ENCODE measurements at places on chromosomes 1 and 21.

GRCh38 chr1:51636191-51636590 is 19.3 kb downstream of the OSBPL9 start:
- DNase-seq, result no peak

DNA sequence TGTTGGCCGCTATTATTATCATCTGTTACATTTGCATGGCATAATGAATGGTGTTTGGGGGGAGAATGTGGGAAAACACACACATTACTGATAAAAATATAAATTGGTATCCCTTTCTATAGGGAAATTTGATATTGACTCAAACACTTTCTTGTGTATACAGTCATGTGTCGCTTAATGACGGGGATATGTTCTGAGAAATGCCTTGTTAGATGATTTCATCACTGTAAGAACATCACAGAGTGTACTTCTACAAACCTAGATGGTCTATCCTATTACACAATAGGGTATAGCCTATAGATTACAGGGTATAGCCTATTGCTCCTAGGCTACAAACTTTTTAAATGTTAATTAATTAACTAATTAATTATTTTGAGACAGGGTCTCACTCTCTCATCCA is 67.2 kb upstream of the B3GALNT2 start:
- DNase-seq, result no peak

DNA sequence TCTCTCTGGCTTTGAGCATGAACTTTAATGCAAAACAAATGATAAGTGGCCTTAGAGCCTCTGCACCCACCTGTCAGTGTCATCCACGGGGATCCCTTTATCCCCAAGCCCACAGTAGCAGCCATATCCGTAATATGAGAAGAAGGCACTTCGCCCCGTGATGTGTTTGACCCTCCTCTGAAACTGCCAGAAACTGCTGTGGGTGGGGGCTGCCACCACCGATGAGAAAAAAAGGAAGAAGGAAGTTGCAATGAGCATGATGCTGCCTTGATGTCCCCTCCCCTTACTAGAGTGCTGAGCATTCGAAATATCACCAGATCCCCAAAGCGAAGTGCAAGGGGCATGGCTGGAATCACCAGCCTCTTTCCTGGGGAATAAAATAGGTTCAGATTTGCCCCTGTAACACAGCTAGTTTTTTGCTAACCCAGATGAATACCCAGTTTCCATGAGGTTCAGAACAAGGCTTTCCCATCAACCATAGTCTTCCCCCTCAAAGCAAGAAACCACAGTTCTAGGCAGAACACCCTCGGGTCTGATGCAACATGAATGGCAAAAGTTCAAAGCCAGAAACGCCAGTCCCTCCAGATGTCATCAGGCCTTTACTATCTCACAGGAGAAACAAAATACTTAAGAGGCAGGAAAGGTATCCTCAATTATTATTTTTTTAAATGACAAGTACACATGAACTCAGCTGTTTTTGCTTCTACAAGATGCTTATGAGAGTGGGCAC is 10.8 kb upstream of the UBXN10 start:
- no peak for DNase-seq

- no peak for DNase-seq
Observed at GRCh38 chr1:228542981-228543380, 55.8 kb downstream of the RNF187 start.

DNA sequence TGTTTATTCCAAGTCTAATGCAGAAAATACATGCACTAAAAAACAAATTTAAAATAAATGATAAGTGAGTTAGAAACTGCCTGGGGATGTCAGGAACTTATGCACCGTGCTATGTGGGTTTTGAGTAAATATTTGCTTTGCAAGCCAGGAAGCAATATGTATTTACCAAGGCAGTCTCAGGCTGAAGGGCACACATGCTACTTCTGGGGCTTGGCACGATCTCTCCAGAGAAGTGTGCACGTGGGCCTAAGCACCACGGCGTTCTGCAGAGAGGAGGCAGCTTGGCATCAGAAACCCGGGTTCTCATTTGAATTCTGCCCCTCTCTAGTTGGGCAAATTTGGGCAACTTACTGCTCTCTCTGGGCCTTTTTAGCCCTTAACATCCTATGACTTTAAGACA is 72.6 kb upstream of the ROR1 start:
- no peak for DNase-seq

GRCh38 chr1:51518033-51518585 is 957 bp downstream of the EPS15 start:
- no peak for DNase-seq

DNA sequence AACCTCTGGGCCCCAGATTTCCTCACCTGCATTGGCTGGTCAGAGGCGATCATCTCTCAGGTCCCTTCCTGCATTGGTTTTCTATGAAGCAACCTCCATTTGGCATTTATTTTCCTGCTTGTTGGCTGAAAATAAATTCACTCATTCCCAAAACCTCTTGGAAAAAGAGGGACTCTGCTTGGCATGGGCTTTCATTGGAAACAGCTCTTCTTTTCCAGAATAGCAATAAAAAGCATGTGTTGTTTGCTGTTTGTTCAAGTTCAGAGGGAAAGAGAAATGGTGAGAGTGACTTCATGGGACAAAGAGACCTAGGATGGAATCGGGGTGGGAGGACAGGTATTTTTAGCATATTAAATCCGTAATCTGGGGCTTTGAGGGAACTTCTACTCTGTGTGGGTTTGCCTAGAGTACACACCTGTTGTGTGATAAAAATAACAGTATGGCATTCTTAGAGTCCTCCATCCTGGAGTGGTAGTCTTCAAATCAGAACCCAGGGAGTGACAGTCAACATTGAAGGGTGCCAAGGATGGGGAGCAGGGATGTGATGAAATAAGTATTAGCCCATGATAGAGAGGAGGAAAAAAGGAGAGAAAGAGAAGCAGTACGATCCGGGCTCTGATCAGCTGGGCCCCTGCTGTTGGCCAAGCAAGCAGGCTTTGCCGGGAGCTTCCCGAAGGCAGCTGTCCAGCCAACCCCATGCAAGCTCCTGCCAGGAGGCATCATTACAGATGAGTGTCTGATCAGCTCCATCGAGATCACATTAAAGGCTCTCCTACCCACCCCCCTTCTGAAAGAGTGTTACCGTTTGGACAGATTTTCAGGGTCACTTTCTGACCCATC is 131.9 kb upstream of the NFIA start:
- DNase-seq, result no peak

GRCh38 chr1:71809085-71809484 is 473.3 kb downstream of the NEGR1 start:
- no peak for DNase-seq

DNA sequence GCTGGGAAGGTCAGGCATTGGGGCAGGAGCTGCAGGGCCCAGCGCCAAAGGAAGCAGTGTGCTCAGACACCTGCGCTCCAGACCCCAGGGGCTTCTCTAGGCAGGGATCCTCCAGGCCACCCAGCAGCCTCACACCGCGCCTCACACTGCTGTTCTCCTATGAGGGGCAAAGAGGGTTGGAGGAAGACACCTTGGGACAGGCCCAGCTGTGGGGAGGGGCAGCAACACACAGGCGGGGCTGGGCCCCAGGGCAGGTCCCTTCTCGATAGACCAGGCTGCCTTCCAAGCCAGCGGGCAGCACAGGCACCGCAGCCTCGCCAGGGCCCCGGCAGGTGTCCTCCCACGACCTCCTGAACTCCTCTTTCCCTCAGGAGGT is 20.7 kb upstream of the PRSS38 start:
- no peak for DNase-seq

DNA sequence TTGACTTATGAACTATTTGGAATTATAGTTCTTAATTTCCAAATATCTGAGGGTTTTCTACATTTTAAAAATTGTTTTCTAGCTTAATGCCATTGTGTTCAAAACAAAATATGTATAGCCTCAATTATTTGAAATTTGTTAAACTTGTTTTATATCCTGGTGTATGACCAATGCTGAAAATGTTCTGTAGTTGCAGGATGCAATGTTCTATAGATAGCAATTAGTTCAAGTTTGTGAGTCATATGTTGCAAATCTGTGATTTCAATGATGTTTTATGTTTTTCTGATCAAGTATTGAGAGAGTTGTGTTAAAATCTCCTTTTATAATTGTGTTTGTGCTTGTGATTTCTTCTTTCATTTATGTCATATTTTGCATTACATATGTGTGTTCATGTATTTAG is 517.5 kb downstream of the ADGRL2 start:
- DNase-seq, result no peak

DNA sequence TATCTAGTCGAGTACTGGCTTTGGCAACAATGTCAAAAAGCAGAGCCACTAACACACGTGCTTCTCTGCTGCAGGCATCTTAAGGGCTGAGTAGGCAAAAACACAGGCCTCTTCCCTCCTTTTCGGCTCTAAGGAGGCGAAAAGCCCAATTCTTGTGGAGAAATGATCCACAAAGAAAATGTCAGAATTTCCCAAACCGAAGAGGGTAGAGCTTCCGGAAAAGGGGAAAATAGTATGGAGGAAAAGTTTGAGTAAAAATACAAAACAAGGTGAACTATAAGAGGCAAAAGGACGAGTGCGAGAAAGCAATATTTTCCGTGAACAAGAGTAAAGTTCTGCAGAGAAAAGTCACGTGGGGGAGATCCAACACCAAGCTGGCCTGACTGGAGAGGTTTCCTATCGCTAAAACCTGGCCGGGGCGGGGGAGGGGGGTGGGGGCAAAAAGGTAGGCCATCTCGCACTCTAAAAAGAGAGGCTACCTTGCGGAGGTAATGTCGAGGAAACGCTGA is 551 bp downstream of the ZRANB2 start:
- DNase-seq, result peak; percentile 14

GRCh38 chr1:113095790-113096455 is 22.9 kb downstream of the LRIG2 start:
- DNase-seq, result no peak

DNA sequence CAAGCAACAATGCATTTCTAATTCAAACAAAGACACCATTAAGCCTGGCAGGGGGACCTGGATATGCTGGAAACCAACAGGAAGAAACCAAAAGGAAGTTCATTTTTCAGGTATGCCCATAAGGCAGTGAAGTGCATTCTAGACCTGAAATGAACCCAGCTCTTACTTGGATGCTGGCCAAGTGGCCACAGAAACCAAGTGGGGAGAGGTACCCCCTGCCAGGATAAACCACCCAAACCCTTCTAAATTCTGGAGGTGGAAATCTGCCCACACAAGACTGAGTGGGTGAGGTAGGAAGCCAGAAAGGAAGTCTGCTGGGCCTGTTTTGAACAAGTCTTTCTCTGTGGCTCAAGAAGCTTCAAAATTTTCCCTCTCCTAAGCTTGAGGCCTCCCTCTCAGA is 2.6 kb downstream of the CD5L start:
- no peak for DNase-seq

DNA sequence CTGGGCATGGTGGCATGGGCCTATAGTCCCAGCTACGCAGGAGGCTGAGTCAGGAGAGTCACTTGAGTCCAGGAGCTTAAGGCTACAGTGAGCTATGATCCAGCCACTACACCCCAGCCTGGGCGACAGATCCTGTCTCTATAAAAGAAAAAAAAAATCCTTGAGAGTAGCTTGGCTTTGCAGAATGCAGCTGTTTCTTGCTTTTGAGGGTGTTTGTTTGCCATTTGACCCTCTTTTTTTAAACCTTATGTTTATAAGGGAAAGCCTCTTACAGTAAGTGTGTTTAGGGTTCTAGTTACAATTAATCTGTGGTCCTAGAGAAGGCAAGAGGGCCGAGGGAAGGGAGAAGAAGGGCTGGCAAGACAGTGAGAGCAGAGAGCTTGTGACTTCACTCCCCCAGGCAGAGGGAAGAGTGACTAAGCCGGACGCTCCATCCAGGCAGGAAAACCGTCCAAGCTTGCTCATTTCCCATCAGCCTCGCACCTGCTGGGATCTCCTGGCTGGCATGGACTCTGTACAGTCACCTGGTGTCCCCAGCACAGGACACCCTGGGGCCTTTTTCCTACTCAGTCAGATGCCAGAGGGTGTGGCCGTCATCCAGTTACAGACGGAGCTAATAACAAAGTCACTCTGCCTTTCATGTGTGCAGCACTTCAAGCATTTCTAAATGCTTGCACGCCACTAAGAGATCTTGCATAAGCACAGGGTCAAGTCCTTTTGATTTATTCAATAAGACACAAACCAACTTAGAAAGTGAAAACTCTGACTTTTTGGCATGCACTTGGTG is 55.5 kb upstream of the PSEN2 start:
- peak; percentile 90 for DNase-seq

DNA sequence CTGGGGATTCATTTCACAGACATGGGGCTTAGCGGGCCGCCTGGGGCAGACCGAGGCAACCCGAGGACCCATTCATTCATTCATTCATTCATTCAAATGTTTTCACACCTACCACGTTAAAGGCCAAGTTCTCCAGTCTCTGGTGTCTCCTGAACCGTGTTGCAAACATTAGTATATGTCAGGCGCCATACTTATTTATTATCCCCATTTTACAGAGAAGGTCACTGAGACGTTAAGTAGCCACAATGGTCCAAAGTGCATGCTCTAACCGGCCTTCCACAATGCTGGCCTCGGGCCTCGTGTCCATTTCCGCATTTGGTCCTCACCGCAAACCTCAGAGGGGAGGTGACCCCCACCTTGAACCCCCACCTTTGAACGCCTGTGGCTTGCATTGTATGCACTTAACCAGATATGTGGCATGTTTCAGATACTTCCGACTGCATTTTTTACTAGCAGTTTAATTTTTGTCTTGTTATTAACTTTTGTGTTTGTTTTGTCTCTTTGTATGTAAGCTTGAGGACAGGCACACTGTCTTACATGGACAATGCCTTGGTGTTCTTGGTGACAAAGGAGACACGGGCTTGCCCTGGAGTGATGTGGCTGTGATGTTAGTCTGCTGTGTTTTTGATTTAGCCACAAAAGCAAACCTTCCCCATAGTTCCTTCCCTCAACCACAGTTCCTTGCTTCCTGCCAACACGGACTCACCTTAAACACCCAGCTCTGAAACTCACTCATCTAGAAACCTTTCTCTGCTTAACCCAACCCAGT is 1.2 kb upstream of the IFFO2 start:
- DNase-seq, result no peak

DNA sequence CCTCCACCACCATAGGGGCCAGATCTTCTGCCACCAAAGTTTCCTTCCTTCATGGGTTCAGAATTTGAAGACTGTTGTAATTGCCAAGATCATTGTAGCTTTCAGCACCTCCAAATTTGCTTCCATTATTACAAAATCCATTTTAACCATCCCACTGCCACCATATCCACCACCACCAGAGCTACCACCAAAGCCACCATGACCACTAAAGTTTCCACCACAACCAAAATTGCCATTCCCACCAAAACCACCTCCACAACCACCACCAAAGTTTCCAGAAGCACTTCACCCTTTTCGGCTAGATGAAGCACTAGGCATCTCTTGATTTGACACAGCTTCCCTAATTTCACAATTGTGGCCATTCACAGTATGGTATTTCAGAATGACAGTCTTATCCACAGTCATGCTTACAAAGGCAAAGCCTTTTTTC is 45.2 kb downstream of the SLC30A7 start:
- no peak for DNase-seq

GRCh38 chr1:177793900-177794299 is 176.0 kb downstream of the SEC16B start:
- DNase-seq, result no peak

GRCh38 chr21:28333578-28334075 is 659.0 kb downstream of the LTN1 start:
- peak; percentile 78 for DNase-seq

GRCh38 chr1:67685558-67686266 is 711 bp downstream of the GADD45A start:
- peak; percentile 56 for DNase-seq

GRCh38 chr1:172863031-172863430 is 187.7 kb downstream of the TNFSF18 start:
- DNase-seq, result no peak

- peak; percentile 99 for DNase-seq
Observed at GRCh38 chr21:32520875-32521735, 64.2 kb downstream of the TCP10L start.
